ENCODE measurements at places on chromosomes 16 and 17. TPM values are rescaled to one million over a fixed set of nuclear protein-coding genes. Genes with fewer than 3 reads are reported as not detected.

Gene SPATA2L
- 33.6 TPM for total RNA-seq

GRCh38 chr17:73214008-73214407, 21.2 kb downstream of the COG1 start:
- no peak overlapping the region for H3K27ac ChIP-seq
- H3K4me3 ChIP-seq: no peak overlapping the region
- H3K27me3 ChIP-seq: no peaks in the 10 kb centered on the region
- DNase-seq: no peak

GRCh38 chr16:26524281-26524680, 542.4 kb upstream of the C16orf82 start:
- H3K27ac ChIP-seq: no peak overlapping the region
- H3K4me1 ChIP-seq: no peaks in the 10 kb centered on the region
- DNase-seq: no peak
- H3K27me3 ChIP-seq: no peaks in the 10 kb centered on the region
- no peaks in the 10 kb centered on the region for H3K36me3 ChIP-seq
- no peak overlapping the region for H3K4me3 ChIP-seq

DNA sequence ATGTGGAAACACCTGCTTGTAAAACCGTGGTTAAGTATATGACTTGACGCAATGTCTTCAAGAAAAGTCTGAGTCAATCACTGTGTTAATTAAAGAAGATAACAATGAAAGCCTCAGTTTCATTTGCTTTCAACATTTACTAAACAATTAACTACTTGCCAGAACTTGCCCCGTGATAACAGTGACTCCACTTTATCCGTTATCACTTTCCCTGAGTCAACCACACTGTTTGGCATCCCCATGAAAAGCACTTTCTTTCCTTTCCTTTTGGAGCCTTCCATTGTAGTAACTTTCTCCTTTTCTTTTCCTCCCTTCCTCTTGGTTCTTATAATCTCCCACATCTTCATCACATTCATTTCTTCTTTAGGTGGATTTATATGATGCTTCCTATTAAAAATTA, 435.1 kb upstream of the GOT2 start:
- DNase-seq: no peak
- no peak overlapping the region for H3K4me3 ChIP-seq
- H3K4me1 ChIP-seq: no peaks in the 10 kb centered on the region
- no peak overlapping the region for H3K27ac ChIP-seq
- no peaks in the 10 kb centered on the region for H3K27me3 ChIP-seq

DNA sequence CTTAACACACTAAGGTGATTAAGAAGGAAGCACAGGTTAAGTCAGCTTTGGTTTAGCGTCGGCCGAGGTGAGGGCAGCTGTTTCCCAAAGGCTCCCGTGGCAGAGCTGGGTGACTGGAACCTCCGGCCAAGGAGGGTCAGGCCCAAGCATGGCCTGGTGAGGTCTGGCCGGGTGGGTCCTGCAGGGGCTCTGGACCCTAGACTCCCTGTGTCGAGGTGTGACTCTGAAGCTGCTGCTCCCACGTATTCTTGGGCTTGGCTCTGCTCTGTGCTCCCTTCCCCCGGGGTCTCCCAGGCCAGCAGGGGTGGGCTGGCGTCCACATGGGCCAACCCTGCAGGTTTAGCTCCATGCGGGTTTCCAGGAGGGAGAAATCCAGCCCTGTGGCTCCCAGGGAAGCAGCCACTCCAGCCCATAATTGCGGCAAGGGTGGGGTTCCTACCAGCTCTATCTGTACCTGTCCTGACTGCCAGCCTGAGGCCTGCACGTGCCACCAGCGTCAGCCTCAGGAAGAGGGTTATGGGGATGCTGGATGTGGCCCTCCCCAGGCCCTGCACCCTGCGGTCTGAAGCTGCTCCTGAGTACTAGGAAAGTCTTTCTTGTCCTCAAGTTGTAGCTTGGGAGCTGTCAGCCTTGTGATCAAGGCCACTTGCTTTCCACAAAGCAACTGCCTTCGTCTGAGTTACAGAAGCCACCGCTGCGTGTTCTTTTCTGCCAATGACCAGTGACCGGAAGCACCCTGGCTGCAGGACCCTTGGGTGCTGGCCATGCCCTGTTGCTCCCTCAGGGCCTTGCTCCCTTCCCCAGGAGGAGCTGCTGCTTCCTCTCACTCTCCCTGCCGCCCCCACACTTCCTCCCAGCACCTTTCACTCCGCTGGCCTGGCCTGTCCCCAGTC, 4.8 kb downstream of the CDK5R1 start:
- no peak overlapping the region for H3K4me3 ChIP-seq
- H3K27ac ChIP-seq: no peak overlapping the region
- DNase-seq: no peak
- no peaks in the 10 kb centered on the region for H3K27me3 ChIP-seq
- H3K36me3 ChIP-seq: no peaks in the 10 kb centered on the region
- peaks cover 12% of the 10 kb centered on the region for H3K4me1 ChIP-seq

DNA sequence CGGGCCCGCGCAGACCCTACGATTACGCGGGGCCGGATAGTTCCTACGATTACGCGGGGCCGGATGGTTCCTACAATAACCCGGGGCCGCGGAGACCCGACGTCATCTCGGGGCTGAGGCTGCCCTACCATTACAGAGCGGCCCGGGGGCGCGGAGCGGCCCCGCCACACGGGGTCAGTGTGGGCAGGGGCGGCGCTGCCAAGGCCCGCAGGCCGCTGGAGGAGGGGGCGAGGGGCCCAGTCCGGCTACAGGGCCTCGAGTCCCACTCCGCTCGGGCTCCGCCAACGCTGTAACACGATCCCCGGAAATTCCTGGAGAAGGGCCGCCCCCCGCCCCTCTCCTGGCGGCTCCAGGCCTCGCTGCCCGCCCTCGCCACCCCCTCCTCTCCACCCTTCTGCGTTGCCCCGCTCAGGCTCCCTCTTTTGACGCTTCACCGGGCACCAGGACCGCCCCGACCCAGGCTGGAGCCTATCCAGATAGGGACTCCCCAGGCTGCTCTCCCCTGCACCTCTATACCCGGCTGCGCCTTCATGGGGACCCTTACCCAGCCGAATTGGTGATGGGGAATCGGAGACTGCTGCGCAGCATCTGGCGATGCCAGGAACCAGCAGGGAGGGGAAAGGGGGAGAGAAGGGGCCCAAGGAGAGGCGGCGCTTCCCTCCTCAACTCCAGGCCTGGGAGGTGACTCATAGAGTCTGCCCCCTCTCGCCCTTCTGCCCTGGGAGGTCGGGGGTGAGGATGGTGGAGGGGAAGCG, at the start of gene RAB34:
RAB34 (minus strand) TSS at position 291 of the 755 bp plus-strand sequence. CDS start 602 bp downstream, outside the sequence.
- H3K4me3 ChIP-seq: peak within 1 kb of the TSS; percentile 81
- no peaks in the 10 kb centered on the region for H3K27me3 ChIP-seq
- H3K4me1 ChIP-seq: peaks cover 70% of the 10 kb centered on the region
- peak; percentile 54 for DNase-seq
- peaks cover 11% of the 10 kb centered on the region for H3K36me3 ChIP-seq

- peak overlapping the region; percentile 69 for H3K4me3 ChIP-seq
- no peaks in the 10 kb centered on the region for H3K27me3 ChIP-seq
- H3K36me3 ChIP-seq: no peaks in the 10 kb centered on the region
- H3K27ac ChIP-seq: no peak overlapping the region
- DNase-seq: no peak
Measured at GRCh38 chr17:31561469-31562375, 170.2 kb downstream of the RAB11FIP4 start.

DNA sequence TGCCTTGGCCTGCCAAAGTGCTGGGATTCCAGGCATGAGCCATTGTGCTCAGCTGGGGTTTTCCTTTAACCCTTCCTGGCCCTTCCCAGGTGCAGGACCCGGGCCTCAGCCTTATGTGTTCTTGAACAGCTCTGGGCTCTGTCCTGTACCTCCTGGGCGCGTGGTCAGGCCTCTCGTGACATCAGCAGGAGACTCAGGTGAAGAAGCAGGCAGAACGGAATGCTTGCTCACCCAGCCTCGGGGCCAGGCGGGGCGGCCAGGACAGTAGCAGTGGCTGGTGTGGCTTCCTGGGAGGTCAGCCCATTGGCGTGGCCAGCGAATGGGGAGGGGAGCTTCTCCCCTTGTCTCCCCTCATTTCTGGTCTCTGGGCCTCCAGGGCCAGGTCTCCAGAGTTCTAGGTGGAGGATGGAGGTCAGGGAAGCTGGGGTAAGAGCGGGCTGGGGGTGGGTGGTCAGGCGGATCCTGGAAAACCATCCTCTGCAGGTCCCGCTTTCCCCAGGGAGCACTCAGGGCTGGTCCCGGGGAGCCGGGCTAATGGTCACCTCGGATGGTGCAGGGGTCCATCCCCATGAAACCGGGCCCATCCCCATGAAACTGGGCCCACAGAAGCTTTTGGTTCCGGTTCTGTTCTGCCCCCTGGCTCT, 281.5 kb downstream of the SEC14L1 start:
- H3K4me3 ChIP-seq: no peak overlapping the region
- H3K27ac ChIP-seq: peak overlapping the region; percentile 94
- peaks cover 75% of the 10 kb centered on the region for H3K4me1 ChIP-seq
- no peaks in the 10 kb centered on the region for H3K27me3 ChIP-seq
- DNase-seq: no peak

Data from tibial nerve (tissue), 4 donors.